ENCODE measurements at places on chromosomes 12 and 14.

DNA sequence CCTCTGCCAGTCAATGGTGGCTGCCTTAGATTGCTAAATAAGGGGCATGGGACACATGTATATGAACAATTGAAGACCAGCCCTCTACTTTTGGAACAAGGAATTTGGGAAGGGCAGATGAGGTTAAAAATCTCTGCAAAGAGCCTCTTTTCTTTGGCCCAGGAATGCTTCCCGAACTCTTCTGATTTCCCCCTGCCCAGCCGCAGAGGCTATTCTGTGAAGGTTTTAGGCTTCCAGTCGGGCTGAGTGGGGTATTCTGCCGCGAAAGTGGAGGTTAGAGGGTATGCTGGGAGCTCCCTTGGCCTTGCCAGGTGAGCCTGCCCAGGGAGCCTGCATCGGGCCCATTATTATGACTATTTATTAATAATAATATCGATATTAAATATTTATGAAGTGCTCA is 1.2 kb downstream of the POU6F1 start:
- DNase-seq: no peak

DNA sequence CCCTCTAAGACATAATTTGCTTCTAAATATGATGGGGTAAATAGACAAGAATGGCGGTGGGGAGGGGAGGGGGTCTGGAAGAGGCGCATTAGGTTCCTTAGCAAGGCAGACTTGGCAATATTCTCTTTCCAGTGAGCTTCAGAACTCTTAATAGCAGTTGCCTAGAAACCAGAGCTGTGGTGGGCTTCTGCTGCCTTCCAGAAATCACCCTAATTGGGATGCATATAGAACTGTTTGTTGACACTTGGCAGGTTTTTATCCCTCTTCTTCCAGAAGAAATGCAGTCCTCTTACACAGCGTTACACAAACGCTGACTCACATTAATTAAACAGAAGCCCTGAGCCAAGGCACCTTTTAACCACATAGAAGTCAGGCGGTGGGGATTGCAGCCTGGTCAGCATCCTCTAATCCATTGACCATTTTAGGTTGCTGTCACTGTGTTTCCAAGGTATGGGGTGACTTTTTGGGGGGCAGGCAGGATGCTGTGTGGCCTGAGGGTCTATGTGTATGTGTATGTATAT is 114.1 kb downstream of the CCDC60 start:
- DNase-seq: no peak

- DNase-seq: no peak
Observed at GRCh38 chr12:74922117-74922516, 287.5 kb downstream of the KCNC2 start.

DNA sequence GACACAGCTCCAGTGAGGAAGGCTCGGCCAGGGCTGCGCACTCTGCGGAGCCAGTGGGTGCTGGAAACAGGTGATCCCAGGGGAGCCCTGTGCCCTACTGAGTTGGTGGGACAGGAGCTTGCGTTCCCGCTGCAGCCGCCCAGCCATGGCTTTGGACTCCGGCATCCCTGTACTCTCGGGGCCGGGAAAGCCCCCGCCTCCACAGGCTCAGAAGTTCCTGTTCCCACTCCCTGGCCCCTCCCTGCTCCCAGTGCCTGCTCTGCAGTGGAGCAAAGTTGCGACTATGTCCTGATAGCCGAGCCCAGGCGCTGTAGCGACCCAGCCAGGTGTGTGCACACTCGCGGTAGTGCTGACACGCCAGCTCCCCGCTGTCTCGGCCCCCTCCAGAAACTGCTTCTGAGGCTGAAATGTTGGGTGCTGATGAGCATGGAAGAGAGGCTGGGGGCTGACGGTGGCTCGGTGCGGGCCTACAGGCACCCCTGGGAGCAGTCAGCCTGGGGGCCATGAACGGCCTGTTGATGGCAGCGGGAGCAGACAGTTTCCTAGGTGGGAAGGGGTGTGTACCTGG is 344.6 kb upstream of the MGAT4C start:
- DNase-seq: no peak

- no peak for DNase-seq
Observed at GRCh38 chr14:54105406-54105805, 148.8 kb upstream of the BMP4 start.

- DNase-seq: no peak
Observed at GRCh38 chr12:69947897-69948296, 122.9 kb downstream of the MYRFL start.

- DNase-seq: no peak
Observed at GRCh38 chr12:41932470-41932991, 212.1 kb downstream of the GXYLT1 start.

- no peak for DNase-seq
Observed at GRCh38 chr12:57027011-57027804, 10.9 kb upstream of the TAC3 start.

DNA sequence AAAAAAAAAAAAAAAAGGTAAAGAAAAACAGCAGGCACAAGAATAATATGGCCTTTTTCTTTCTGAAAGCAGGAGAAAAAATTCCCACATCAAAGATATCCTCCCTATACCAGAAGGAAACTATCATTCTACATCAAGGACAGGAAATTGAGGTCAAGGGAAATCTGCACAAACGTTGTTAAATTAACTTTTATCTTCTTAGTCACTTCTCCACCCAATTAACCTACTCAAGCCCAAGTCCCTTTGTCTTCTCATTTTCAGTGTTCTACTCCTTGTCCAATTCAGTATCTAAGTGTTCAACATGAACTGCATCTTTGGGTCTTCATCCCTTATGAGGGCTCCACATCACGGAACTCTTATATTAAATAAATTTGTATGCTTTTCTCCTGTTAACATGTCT is 15.7 kb downstream of the NDUFA12 start:
- DNase-seq: no peak

DNA sequence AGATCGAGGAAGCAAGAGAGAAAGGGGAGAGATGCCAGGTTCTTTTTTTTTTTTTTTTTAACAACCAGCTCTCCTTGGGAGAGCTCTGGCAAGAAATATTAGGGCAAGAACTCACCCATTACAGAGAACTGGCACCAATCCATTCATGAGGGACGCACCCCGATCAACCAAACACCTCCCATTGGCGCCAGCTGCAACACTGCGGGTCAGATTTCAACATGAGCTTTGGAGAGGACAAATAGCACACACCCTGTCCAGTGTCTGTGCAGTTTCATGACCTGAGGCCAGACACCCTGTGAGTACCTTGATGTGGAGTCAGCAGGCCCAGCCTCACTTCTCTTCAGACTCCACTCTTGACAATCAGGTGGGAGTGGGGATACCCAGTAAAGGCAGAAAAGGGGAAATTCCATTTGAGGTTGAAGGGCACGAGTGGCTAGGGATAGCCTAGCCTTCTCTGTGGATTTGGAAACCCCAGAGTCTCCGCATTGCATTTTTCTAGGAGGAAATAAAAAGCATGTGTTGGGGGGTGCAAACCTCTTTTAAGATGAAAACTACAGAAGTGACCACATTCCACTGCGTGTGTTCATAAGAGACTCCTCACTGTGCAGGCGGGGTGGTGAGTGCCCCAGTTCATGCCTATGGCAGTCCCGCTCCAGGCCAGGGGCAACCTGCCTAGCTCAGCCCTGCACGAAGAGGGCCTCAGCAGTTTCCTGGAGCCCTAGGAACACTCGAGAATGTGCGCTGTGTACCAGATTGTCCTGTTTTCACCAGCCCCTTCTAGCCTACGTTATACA is 42.4 kb upstream of the GPATCH2L start:
- DNase-seq: no peak

DNA sequence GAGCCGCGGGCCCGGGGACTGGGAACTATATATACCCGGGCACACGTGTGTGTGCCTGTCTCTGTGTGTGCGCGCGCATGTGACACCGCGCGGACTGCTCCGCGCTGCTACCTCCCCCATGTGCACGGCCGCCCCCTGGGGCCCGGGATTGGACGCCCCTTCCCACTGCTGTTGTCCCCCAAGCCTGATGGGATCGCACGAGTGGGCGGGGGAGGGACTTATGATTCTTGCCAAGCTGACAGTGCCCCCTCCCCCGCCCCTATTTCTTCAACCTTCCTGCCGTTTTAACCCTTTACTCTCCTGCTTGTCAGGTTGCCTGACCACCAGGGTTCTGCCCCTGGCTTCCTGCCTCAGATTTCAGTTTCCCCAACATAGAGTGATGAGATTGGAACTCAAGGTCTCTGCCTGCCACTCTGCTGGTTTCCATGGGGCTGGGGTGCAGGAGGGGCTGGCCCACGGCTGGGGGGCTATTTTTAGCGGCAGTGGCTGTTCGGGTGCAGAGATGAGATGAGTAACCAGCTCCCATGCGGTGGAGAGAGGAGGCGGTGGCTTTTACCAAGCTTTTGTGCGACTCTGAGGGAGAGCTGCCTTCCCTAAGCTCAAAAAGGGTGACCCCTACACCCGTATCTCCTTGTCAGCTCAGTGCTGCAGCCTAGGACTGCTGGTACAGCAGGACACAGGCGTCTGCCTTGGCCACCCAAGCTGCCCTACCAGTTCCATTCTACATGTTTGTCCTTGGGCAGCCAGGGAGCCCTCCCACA is at the start of gene DDN:
Gene DDN (minus strand): TSS at position 5 of the 761 bp plus-strand sequence. CDS start 88 bp downstream, outside the sequence.
- peak; percentile 80 for DNase-seq

DNA sequence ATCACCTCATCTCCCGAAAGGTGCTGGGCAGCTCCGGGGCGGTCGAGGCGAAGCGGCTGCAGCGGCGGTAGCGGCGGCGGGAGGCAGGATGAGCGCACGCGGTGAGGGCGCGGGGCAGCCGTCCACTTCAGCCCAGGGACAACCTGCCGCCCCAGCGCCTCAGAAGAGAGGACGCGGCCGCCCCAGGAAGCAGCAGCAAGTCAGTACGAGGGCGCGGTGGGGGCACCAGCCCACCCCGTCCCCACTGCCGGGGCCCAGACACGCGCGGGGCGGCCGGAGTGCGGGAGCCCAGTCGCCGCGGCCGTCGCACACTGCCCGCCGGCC is 862 bp downstream of the HMGA2 start:
- no peak for DNase-seq

All from activated CD8-positive, alpha-beta memory T cell treated with anti-CD3 and anti-CD28 coated beads, Interleukin-2, amount 50 U/mL, for 48 hours (primary cell).